ENCODE measurements at places on chromosomes 5 and 9.

GRCh38 chr5:1118738-1119137 lies 6.9 kb upstream of the SLC12A7 start:
- DNase-seq = no peak

- no peak for DNase-seq
Observed at GRCh38 chr9:86238861-86239770, 20.3 kb downstream of the C9orf153 start.

DNA sequence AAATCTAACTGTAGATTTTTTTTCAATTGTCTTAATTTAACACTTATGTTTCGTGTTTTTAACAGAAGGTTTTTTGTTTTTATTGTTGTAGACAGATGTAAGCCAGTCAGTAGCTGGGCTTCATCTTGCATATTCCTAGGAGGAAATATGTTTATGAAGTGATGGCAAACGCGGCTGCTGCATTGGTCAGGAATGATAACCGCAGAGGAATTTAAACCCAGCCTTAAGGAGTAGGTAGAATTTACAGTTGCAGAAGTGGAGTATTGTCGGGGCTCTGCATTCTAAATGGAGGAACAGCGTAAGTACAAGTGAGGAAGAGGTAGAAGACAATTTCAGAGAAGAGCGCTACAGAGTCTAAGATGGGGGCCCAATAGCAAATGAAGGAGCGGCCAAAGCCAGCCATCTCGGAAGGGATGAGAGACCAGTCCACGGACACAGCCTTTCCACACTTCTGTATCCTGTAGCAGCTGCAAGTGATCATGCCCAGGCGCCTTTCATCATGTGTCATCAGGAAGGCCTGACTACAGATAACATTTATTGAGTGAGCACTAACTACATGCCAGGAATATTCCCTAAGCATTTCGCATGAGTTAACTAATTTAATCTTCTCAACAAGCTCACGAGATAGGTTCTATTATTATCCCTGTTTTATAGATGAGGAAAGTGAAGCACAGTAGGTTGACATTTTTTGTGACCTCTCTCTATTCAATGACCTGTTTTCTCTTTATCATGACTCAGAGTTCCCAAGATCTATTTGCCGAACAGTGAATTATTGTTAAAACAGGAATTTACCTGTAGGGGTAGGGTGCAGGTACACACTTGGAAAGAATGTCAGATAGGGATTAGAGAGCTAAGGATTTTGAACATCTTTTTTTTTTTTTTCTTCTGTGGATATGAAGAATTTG lies 38.1 kb downstream of the CMYA5 start:
- no peak for DNase-seq

GRCh38 chr9:89522261-89522958 lies 24.5 kb upstream of the SEMA4D start:
- DNase-seq = peak; percentile 76

GRCh38 chr9:26687421-26687820 lies 205.2 kb downstream of the CAAP1 start:
- no peak for DNase-seq

GRCh38 chr9:112700085-112700484 lies 17.8 kb downstream of the INIP start:
- DNase-seq = no peak

GRCh38 chr9:90988318-90988717 lies 186.7 kb downstream of the SYK start:
- DNase-seq = no peak

- DNase-seq = no peak
Observed at GRCh38 chr9:2664174-2665065, 42.8 kb downstream of the VLDLR start.

DNA sequence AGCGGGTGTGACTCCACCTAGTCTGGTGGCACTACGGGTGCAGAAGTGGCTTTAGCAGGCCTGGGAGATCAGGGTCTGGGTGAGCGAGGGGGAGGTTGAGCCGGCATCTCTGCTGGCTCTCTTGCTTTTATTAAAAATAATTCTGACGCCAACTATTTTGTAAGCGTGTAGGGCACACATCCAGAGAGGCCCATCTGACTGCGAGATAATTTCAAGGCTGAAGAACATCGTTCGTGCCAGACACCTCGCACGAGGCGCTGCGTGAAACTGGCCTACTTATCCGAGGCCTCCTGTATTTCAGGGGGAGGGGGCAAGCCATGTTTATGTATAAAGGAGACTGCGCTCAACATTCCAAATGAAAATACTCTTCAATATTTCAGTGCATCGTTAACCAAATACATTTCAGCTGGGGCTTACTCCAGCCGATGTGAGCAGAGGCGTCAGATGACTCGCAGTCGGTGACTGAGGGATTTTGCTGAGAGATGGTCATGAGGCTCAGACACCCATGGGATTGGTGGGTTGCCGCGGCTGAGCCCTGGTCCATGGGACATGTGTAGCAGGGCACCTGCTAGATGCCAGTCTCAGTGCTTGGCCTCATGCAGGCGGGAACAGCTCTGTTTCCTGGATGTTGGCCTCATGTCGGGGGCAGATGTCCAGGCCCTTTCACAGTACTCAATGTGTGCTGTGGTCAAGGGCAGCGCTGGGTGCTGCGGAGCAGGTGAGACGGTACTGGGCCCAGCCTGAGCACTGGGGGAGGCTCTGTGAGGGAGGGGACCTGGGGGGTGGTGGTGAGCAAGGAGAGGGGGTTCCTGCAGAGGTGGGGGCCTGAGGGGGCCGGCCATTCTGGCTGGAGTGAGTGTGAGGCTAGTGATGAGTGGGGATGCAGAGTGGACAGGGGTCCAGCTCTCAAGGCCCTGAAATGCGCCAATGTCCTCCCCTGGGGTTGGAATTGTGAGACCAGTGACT lies 201.5 kb downstream of the DAB2IP start:
- DNase-seq = no peak

GRCh38 chr5:75522542-75522941 lies 10.9 kb downstream of the POLK start:
- DNase-seq = no peak

DNA sequence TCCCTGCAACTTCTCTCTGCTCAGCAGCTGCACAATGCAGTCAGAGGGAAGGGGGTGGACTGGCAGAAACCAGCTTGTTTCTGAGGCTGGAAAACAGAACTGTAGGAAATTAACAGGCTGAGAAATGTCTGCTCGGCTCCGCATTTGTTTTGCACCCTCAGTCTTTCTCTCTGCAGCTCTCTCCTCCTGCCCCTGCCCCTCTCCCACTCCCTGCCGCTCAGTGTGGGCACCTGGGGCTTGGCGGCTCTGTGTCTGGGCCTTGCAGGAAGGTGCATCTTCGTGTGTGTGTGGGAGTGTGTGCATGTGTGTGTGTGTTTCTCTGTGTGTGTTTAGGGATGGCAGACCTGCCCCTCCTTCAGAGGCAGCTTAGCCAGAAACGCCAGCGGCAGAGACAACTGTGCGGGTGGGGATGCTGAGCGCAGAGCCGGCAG lies 53.0 kb downstream of the PCDH1 start:
- no peak for DNase-seq

- no peak for DNase-seq
Observed at GRCh38 chr9:77876091-77876490, 155.5 kb downstream of the GNAQ start.

DNA sequence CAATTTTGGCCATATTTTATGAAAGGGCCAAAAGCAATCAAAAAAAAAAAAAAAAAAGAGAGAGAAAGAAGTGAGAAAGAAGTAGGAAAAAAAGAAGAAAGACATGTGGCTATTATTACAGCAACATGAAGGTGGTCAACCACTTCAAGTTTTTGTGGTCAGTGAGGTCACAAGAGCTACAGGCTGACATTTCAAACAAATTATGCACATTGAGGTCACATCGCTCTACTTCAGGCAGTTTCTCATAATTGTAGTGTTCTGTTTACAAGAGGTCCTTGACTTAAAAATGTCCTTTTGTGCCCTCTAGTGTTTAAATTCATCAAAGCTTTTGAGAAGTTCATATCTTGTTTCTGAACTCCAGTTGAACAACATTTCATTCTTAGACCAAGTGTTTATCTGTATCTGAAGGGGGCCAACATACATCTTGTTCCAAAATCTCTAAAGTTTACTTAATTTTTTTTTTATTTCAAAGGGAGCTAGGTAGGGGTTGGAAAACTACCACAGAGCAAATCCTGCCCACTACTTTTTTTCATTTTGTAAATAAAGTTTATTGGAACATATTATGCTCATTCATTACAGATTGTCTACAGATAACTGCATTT lies 513.1 kb downstream of the PDE4D start:
- no peak for DNase-seq

GRCh38 chr5:107289030-107289714 lies 381.6 kb downstream of the EFNA5 start:
- no peak for DNase-seq

Data from activated CD8-positive, alpha-beta memory T cell treated with anti-CD3 and anti-CD28 coated beads, Interleukin-2, amount 50 U/mL, for 48 hours (primary cell).